ENCODE measurements at places on chromosomes 5 and 9.

GRCh38 chr5:126631920-126632319 is 31.2 kb downstream of the PHAX start:
- no peak for DNase-seq

DNA sequence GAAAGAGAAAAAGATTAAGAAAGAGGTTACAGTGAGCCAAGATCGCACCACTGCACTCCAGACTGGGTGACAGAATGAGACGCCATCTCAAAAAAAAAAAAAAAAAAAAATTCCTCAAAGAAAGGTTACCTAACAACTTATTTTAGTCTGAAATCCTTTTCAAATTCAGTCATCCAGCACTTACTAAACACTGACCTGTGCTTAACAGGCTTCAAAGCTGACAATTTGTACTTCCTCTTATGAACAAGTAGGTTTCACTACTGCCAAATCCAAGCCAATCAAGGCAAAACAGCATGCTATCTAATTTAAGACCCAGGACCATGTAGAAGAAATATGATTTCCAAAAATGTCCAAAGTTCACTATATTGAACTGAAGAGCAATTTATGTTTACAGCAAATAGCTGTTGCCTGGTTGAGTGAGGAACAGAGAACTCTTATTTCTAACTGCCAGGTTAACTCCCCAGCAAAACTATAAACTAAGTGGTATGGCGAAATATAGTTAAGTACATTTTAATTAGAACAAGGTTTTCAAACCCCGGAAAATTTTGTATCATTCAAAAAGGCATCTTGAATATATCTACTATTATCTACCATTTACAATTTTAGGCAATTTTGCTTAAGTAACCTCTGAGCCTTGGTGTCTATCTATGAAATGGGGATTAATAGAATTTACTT is 13.4 kb downstream of the PWWP2A start:
- DNase-seq: no peak

DNA sequence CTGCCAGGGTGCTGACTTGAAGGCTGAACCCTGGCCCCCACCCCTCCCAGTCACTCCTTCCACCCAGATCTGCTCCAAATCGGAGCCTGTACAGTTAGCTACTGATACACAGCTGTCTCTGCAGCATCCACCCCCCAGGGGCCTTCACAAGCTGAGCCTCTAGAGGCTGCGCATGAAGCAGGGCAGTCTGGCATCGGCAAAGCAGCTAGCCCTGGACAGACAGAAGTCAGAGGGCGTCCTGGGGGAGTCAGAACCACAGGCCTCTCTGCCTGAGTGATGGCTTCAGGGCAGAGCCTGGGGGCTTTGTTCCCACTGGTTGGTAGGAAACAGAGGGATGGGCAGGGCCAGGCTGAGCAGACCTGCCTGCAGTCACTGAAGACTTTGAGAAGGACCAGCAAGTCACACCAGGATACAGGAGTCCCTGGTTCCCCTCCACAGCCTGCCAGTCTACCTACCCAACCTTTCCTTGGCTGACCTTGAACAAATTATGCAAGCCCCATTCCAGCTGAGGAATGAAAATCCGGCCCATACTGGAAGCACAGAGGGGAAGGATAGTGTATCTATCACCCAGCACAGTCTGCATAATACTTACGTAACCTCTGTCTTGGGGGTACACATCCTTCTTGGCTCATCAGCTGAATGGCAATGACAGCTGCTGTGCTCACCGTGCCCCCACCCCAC is 8.8 kb downstream of the VDAC1 start:
- DNase-seq: no peak

GRCh38 chr9:89328064-89328463 is 9.8 kb downstream of the SECISBP2 start:
- DNase-seq: no peak

- DNase-seq: no peak
Observed at GRCh38 chr5:144318011-144318410, 147.3 kb downstream of the KCTD16 start.

DNA sequence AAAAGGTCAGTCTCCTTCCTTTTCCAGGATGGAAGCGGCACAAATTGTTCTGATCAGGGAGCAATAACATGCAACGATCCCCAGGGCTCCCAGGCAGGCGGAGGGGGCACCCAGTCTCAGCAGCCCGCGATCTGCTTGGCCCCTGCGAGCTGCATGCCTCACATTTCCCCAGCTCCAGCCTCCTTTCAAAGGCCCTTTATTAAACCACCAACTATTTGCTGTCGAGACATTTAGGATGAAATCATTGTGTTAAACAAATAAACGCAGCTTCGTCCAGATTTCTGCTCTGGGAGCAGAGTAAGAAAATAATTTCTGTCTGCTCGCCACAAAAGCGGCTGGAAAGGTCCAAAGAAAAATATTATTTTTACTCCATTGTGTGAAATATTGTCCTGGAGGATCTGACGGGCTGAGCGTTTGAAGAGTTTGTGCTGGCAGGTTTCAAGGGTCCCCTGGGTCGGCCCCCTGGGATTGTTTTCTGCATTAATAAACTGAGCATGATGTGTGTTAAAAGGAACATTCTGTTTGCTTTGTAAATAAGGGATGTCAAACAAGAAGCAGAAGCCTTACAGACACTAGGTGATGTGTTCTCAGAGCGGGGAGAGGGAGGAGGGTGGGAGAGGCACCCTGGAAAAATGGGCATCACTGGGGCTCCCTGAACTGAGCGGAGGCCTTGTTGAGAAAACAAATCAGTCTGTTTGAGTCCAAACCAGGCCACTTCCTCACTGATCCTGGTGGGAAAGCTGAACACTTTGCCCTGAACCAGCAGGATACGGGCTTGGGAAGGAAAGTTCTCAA is 110.1 kb downstream of the FOXD1 start:
- no peak for DNase-seq

DNA sequence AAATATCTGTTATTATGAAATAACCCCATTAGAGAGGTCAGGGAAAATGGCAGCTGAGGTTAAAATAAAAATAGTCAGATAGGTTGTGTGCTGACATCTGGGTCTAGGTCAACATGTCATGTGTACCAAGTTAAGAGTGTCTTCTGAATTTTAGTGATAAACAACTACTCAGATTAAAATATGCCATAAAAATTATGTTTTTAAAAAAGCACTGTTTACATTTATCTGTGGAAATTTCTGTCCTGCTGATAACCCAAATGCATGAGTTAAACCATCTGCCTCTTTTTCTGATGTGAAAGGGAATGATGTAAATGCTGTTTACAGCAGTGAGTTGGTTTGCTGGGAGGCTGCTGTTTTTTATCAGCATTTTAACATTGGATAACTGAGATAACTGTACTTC is 361.2 kb upstream of the TARS1 start:
- no peak for DNase-seq

- DNase-seq: no peak
Observed at GRCh38 chr5:120545007-120545406, 80.9 kb downstream of the PRR16 start.
